ENCODE measurements at places on chromosomes 11 and 22.

- DNase-seq = no peak
Measured at GRCh38 chr22:36197514-36198146, 4.0 kb downstream of the APOL4 start.

DNA sequence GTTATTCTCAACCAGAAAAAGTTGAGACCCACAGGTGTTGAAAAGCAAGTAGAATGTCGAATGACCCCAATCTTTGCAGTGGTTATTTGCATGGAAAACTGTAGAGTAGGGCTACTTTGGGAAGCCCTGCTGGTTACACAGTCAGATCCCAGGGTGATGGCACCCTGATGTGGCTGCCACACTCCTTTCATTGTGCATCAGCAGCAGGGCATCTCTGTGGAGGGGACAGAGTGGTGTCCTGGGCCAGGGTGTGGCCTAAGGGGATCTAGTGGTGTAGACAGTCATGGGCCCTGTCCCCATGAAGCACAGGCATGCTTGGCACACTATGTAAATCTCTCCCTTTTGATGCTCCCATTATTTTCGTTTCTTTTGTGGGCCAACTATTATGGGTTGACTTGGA lies 199.4 kb upstream of the NAV2 start:
- DNase-seq = no peak

DNA sequence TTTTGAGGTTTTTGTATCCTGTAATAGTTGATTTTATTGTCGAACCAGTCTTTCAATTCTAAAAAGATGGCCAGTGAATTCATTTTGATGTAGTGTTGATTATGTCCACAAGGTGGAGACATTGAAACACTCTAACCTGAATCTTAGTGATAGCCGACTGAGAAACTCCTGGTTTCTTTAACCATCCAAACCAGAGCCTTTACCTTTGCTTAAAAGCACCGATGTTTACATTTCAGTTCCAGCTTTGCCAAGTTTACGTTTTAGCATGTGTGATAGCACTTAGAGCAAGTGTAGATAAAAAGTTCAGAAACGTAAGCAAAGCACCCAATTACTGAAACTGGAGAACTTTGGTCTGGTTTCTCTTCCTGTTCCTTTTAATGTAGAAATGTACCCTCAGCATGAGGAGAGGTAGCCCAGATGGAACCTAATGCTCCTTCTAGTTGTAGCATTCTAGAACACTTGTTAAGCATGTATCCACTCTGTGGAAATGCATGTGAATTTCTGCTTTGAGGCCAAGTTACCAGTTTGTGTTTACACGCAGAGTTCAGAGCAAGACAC lies 208.6 kb downstream of the DBX1 start:
- DNase-seq = no peak

DNA sequence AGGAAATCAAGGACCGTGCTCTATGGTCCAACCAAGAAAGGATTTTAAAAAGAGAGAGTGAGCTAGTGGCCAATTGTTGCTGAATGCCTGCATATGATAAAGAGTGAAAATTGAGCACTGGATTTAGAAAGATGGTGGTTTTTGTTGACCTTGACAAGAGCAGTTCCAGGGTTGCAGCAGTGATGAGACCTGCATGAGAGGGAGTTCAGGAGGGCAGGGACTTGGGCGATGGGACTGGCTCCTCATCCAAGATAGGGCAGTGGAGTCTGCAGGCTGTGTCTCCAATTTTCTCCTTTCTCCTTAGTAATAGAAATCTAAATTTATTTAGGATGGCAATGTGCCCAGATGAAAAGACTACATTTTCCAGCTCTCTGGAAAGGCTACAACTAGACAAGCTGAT lies 94.0 kb upstream of the B3GAT1 start:
- DNase-seq = no peak

DNA sequence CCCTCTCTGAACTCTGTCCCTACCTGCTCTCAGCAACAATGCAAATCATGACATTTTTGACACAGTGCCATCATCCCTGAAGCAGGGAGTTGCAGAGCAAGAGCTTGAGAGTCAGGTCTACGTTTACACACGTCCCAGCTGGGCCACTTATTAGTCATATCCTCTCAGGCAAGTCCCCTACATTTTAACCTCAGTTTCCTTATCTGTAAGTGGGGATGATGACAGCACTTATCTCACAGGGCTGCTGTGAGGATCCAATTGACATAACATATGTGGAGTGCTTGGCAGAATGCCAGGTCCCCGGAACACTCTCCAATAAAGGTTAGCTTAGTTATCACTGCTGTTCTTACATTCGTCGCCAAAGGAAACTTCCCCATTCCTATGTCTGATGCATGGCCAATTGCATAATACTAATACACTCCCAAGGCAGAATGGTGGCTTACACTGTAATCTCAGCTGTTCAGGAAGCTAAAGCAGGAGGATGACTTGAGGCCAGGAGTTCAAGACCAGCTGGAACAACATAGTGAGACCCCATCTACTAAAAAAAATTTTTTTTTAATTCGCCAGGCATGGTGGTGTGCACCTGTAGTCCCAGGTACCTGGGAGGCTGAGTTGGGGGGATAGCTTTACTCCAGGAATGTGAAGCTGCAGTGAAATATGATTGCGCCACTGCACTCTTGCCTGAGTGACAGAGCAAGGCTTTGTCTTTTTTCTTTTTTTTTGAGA lies 16.6 kb downstream of the ASCC2 start:
- DNase-seq = no peak

DNA sequence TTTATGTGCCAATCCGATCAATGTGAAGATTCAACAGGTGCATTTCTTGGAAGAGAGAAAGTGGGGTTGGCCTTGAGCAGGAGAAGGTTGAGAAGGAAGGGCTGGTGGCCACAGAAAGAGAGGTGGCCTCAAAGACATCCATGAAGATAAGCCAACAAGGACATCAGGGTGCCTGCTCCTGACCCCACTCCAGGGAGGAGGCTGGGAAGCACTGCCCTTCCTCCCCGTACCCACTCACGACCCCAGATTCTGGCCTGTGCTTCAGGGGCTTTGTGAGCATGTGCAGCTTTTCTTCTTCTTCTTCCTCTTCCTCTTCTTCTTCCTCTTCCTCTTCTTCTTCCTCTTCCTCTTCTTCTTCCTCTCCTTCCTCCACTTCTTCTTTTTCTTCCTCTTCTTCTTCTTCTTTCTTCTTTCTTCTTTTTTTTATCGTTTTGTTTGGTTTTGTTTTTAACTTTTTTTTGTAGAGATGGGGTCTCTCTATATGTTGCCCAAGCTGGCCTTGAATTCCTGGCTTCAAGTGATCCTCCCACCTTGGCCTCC lies 30.3 kb downstream of the DKK3 start:
- no peak for DNase-seq

DNA sequence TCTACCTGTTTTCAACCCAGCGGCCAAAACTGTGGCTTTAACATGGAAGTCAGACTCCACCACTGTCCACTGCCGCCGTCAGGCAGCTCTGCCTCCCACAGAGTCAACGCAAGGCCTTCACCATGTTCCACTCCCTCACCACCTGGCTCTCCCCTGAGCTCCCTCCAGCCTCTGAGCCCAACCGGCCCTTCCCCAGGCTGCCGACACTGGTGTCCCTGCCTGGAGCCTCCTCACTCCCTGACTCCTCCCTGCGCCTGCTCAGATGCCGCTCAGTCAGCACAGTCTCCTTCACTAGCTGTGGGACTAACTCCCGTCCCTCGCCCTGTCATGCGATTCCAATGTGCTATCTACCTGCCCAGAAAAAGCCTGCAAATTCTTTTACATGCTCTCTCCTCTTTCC lies 16.3 kb downstream of the SULT4A1 start:
- no peak for DNase-seq

DNA sequence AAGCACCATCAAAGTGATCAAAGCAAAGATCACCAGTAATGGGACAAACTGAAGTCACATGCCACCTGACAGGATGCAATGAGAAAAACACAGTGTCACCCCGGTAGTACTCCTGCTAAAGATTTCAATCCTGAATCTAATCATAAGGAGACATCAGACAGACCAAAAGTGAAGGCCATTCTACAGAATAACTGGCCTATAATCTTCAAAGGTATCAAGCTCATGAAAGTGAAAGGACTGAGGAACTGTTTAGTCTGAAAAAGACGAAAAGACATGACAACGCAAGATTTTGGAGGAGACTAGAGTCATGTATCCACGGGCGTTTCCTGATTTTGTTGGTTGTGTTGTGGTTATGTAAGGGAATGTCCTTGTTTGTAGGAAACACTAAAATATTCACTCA lies 42.4 kb upstream of the TSKU start:
- DNase-seq = no peak

DNA sequence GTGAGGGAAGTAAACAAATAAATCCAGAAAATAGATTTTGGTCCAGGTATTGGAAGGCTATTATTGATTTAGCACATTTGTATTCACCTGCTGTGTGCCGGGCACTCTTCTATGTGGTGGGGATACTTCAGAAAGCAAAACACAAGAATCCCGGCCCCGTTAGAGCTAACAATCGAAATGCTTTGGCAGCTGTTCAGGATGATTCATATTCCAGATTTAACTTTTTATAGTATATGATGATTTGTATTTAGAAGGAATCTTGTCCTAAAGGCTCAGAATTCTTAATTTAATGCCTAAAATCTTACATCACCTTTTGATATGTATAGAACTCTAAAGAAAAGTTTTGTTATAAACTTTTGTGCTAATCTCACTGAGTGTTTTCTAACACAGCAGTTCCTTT lies 28.0 kb downstream of the ZC3H12C start:
- no peak for DNase-seq

DNA sequence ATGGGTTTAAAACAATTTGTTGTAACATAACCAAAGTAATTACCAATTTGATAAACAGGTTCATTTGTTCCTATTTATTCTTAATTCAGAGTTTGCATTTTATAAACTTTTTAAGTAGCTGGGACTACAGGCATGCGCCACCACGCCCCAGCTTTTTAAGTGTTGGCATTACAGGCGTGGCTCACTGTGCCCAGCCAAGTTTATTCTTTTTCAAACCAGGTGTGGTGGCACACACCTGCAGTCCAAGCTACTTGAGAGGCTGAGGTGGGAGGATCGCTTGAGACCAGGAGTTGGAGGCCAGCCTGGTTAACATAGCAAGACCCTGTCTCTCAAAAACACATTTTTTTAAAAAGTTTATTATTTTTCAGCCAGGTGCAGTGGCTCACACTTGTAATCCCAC lies 19.1 kb downstream of the PPFIA1 start:
- no peak for DNase-seq

GRCh38 chr11:415640-416041 lies 842 bp upstream of the SIGIRR start:
- DNase-seq = no peak

- DNase-seq = no peak
Measured at GRCh38 chr11:10587388-10587787, 18.9 kb upstream of the LYVE1 start.

DNA sequence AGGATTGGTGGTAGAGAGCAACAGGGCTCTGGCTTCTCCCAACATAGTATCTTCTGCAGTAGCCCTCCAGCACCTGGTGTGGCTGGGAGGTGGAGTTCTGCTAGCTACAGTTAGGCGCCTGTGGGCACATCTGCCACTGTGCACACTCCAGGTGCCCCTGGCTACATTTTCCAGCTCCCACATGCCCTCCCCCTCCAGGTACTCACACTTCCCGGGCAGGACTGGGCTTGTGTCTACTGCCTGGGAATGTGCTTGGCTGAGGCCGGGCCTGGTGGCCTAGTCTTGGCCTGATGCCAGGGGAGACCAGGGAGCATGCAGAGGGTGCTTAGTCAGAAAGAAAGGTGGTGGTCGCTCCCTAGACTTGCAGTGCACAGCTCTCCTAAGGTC lies 15.8 kb downstream of the PHLDB1 start:
- no peak for DNase-seq

GRCh38 chr11:47398551-47398950 lies 9.8 kb upstream of the SLC39A13 start:
- DNase-seq = no peak

- DNase-seq = no peak
Measured at GRCh38 chr11:60899046-60899936, 7.1 kb downstream of the PRPF19 start.

DNA sequence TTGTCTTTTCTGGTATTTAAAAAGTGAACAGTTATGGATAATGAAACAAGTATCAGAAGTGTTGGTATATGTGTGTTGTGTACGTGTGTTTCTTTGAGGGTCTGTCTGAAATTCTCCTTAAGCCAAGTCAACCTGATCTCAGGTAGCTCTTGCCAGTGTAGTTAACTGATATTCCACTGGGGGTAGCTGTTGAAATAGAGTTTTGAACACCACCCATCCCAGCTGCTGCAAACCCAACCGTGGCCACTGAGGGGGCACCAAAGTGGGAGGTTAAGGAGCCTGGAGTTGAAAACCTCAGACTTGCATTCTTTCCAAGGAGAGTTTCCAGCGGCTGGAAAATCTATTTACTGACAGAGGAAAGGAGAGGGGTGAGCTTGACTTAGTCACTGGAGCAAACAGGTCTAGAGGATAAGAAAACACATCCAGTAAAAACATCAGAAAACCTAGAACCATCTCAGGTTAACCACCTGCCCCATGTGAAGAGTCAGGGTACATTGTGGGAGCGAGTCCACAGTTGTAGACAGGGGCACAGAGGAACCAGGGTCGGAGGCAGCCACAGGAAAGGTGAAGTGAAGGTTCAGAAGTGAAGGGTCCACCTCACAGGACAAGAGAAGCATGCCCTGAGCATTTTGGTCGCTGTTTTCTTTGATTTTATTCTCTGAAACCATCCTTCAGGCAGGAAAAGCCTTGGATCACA lies 8.8 kb upstream of the CUL5 start:
- DNase-seq = peak; percentile 8

DNA sequence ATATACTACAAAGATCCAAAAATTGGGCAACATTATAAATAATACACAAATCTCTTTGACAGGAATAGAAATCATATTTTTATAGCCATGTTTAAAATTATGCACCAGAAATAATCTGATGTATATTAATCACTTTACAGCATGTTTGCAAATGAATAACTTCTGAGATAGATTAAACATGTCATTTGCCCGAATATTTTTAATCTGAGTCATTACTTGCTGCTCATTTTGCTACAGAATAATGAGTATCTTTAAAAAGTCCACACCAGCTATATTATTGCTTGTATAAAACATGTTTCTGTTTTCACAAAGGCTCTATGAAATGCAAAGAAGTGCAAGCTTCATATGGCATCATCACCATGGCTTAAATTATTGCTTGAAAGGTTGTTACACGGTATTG lies 336.8 kb downstream of the GUCY1A2 start:
- DNase-seq = no peak

DNA sequence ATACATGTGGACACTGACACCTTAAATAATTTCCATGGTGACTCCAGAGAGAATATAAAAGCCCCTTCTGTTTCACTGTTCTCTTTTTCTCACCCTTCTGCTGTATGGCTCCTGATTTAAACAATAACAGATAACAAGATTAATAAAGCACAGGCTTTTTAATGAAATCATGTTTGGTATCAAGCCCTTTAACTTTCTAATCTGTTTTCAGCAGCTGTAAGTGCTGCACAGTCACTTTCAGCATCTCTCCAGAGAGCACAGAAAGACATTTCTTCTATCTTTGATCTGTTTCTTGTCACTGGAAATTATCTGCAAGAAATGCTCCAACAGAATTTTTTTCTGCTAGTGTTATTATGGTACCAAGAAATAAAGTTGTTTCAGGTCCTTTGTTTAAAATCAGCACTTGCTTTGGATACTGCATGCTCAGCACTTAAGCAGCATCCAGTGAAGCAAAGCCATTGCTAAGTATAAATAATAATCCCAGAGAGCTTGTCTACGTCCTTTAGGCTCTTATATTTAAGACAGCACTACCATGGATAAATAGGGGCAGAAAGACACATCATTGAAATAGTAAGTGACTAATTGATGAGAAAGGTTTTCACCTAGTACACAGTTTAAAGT lies 134.2 kb upstream of the CARD18 start:
- no peak for DNase-seq

GRCh38 chr11:22405377-22405776 lies 67.2 kb downstream of the SLC17A6 start:
- no peak for DNase-seq
